ENCODE measurements at places on chromosomes 12 and 14.

DNA sequence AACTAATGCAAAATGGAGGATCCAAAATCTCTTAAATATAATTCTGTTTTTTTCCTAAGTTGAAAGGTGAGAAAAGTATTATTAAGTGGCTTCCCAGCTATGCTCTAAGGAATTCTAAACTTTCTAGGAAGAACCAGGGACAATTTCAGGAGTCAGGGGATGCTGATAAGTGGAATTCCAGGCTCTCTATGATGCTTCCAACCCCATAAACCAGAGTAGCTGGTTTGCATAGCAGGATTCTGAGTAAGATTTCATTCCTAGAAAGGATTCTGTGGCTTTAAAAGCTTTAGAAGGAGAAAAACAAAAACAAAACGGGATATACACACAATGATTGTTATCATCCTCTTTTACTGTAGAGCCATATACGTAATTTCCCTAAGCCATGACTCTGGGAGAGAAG lies 93.9 kb downstream of the SLC16A7 start:
- DNase-seq, result peak; percentile 17

GRCh38 chr14:99427632-99428300 lies 52.9 kb downstream of the SETD3 start:
- DNase-seq, result peak; percentile 25

GRCh38 chr12:4133029-4133428 lies 140.5 kb upstream of the CCND2 start:
- no peak for DNase-seq

DNA sequence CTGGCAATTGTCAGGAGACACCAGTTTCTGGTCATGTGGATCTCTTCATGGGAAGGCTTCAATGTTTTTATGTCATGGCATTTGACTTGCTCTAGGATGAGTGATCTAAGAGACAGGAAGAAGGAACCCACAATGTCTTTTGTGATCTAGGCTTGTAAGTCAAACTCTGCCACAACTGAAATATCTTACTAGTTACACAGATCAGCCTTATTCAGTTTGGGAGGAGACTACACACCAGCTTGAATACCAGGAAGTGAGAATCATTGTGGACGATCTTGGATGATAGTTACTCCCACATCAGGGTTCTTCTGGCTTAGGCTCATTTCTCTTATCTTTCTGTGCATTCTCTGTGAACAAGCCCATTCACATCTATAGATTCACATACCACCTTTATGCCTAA lies 236.2 kb upstream of the FBXO33 start:
- no peak for DNase-seq

GRCh38 chr12:119180380-119181040 lies 1.8 kb downstream of the HSPB8 start:
- DNase-seq, result peak; percentile 29

DNA sequence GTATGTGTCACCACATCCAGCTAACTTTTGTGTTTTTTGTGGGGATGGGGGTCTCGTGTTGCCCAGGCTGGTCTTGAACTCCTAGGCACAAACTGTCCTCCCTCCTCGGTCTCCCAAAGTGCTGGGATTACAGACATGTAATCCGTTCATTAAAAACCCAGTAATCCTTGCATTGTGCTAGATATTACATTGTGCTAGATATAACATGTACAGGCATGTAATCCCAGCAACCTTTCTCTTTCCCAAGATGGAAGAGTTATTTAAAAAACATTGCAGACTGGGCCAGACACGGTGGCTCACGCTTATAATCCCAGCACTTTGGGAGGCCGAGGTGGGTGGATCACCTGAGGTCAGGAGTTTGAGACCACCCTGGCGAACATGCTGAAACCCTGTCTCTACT lies 19.7 kb downstream of the ELK3 start:
- DNase-seq, result peak; percentile 71

- DNase-seq, result peak; percentile 34
Observed at GRCh38 chr14:55133416-55133815, 4.4 kb downstream of the LGALS3 start.

DNA sequence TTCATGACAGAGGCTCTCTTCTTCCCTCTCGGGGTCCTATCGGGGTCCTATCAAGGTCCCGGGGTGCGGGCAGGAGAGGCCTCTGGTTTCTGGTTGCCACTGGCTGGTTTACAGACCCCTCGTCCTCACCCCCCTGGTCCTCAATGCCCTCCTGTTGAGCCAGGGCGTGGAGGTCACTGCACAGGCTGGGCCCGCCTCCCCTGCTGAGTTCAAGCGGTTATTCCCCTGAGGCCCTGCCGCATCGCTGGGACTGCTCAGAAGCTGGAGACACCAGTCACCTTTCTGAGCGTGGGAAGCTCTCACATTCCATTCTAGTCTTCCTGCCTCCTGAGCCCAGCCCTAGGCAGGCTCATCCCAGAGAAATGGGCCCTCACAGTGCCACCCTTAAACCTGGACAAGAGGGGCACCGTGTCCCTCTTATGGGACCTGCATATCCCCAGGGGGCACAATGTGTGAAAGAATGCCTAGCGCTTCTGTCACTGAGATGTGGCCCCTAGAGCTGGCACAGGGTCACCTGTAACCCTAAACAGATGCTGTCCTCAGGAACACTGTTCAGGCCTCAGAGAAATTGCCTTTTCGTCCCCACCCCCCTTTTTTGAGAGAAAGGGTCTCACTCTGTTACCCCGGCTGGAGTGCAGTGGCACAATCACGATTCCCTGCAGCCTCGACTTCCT lies 177.7 kb upstream of the RGS6 start:
- no peak for DNase-seq

DNA sequence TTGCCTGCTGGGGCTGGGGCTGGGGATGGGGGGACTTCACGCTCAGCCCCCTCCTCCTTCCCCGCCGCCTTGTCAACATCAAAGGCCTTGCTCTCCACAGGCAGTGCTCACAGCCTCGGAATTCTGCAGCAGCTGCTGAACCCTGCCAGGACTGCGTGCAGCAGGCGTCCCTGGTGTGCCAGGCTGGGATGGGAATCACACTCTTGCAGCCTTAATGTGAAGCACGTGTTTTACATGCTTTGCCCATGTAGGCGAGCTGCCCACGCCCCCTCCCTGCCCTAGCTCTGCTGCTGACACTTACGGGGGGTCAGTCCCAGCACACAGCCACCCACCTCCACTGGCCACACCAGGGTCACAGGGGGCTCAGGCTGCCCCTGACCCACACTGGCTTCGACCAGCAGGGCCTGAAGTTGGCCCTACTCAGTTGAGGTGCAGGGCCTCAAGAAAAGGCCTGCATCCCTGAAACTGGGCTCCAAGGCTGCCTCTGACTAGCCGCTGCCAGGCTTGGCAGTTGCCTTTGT lies 276.2 kb upstream of the RTL1 start:
- no peak for DNase-seq

GRCh38 chr14:86196471-86196870 lies 666.5 kb downstream of the FLRT2 start:
- DNase-seq, result no peak

DNA sequence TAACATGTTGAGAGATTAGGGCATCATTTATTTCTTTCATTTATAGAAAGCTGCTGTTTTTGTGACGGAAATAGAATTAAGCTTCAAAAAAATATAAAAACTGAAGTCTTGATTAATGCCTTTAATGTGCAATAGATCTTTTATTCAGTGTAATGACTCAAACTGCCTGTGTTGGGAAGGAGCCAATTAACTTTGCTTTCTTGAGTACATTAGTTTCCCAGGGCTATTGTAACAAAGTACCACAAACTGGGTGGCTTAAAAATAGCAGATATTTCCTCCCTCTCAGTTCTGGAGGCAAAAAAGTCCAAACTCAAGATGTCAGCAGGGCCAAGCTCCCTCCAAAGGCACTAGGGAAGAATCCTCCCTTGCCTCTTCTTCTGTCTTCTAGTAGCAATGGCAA lies 36.6 kb downstream of the EID3 start:
- no peak for DNase-seq

DNA sequence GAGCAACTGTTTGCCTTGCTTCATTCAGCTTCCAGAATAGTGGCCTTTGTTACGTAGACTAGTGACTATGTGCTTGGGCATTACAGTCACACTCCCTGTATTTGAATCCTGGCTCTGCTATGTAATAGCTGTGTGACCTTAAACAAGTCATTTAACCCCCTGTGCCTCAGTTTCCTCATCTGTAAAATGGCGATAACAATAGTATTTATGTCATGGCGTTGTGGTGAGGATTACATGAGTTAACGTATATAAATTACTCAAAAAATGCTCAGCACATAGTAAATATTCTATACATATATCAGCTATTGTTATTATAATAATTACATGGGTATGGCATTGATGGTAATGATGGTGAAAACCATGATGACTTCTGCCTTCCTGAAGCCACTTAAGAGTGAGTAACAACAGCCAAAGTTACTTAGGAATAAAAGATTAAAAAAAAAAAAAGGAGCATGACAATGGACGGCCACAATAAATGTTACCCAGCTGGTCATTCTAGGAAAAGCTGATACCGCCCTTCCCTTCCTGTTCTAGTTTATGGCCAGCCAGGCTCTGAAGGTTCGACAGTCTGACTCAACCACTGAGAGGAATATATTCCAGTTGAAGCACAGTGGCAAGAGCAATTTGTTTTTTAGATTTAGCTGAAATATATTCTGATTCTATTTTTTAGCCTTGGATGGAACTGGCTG lies 9.9 kb upstream of the ADIPOR2 start:
- peak; percentile 14 for DNase-seq

DNA sequence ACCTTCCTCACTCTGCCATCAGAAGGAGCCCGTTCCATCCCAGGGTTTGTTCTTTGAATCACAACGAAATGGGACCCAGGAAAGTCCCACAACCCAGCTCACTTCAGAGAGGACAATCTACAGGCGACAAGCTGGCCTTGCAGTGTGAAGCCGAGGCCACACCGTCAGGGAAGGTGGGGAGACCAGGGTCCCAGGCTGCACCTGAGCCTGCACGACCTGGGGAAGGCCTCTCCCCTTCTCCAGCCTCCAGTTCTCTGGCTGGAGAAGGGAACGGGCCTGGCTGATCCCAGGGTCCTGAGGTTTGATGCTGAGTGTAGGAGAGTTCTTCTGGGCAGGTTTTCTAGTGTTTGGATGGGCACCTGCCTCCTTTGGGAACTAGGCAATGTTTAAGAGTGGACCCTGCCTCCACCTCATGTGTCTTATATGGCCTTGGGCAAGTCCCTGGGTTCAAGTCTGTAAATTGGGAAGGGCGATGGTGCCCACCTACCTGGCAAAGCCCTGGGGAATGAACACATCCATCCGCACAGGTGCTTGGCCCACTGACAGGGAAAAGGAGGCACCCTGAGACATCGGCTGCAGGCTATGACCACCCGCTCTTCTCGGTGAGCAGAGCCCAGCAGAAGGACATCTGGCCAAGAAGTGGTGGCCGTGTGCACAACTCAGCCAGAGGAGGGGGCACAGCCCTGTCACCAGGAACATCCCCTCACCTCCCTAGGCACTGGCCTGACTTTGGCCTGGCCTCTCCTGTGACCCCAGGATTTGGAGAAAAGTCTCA lies 77.9 kb upstream of the BCL11B start:
- DNase-seq, result no peak

DNA sequence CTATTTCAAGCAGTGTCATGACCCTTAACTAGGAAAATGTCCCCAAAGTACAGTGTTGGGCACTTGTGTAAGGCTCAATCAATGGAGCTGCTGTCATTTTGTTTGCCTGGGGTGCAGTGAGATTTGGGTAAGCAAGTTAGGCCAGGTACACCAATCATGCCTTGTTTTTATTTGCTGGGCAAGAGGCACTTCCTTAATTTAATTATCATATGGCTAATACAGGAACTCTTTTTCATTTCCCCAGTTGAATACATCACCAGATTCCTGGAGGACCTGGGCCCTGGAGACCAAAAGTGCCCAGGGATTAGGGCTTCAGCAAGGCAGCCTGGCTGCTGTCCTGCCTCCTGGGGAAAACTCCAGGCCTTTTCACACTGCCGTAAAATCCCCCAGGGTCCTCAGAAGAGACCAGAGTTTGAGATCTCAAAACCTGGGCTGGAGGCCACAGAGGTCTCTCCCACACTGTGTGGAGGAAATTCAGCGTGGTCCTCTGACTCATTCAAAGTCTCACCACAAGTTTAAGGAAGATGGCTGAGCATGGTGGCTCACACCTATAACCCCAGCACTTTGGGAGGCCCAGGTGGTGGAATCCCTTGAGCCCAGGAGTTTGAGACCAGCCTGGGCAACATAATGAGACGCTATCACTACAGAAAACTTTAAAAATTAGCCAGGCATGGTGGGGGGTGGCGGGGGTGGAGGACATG lies 28.4 kb upstream of the FOXN3 start:
- DNase-seq, result no peak

- no peak for DNase-seq
Observed at GRCh38 chr12:12964255-12964654, 12.3 kb upstream of the GPRC5D start.

GRCh38 chr12:79573820-79574219 lies 116.9 kb downstream of the PAWR start:
- DNase-seq, result no peak

DNA sequence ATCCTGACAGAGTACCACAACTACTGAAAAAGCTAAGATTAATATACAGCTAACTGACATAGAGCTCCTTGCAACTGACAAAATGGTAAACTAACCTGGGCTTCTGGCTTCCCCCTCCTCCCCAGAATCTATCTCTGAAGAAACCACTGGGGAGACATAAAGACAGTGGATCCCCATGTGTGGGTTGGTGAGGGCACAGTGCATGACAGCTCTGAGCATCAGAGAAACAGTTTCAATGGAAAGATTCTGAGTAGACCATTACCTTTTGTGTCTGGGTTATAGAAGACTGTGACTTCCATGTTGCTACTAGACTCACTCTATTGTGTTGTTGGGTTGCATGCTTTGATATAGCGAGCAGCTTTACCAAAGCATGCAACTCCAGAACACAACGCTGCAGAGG lies 247.4 kb downstream of the EFCAB11 start:
- no peak for DNase-seq

DNA sequence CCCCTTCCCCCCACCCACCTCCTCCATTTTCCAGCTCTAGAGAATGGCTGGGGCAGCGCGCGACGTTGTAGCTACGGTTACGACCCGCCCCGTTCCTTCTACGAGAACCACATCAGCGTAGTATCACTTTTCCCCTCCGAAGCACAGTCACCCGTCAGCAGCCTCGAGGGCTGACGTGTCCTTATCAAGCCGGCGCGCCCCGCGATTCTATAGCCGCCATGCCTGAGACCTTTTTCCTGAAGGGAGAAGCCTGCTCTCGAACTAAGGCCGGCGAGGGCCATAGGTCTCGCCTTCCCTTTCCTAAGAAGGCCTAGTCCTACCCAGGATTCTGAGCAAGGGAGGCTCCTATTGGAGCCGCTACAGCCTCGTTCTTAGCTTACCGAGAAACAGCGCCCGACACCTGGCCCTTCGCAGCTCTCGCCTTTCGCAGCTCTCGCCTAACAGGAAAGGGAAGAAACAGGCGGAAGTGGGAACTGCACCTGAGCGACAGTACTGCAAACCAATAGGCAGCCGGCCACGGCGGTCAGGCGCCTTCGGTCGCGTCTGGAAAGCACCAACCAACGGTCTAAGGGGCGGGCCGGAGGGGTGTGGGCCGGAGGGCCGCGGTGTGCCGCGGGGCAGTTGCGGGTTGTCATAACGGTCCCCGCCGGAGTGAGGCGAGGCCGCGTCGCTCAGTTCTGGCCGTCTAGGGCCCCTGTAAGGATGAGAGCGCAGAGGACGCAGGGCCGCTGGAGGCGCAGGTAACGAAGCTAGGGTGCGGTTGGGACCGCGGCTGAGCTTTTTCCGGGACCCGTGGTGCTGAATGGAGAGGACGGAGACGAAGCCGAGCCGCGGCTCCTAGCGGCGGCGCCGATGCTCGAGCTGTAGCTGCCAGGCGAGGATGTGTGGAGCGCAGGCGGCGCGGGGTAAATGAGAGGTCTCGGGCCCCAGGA lies at the start of the genes MGAT2 and RPL36AL:
MGAT2 (plus strand) TSS at position 618 of the 932 bp plus-strand sequence. CDS start 470 bp downstream, outside the sequence.
RPL36AL (minus strand) TSS at position 445 of the 932 bp plus-strand sequence. CDS start 1,522 bp downstream, outside the sequence.
- peak; percentile 99 for DNase-seq
